MCF 10A (cell line): ENCODE measurements at places on chromosomes 2 and 18.

- no peak for DNase-seq
Measured at GRCh38 chr18:37514953-37515352, 50.6 kb downstream of the CELF4 start.

DNA sequence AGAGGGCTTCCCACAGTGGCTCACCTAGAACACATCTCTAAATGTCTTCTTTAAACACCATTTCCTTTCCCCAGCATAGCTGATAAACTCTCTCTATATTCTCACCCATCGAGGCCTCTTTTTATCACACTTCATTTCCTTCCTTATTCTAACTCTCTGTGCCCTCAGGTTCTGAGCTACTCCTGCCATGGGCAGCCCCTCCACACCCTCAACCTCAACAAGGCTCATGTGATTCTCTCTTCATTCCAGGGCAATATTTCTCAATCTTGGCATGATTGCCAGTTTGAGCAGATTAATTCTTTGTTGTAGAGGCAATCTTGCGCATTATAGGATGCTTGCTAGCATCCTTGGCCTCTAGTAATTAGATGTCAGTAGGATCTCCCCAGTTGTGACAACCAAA is 999.1 kb downstream of the TSN start:
- DNase-seq = no peak

- DNase-seq = no peak
Measured at GRCh38 chr2:11482473-11483035, 16.6 kb upstream of the E2F6 start.

DNA sequence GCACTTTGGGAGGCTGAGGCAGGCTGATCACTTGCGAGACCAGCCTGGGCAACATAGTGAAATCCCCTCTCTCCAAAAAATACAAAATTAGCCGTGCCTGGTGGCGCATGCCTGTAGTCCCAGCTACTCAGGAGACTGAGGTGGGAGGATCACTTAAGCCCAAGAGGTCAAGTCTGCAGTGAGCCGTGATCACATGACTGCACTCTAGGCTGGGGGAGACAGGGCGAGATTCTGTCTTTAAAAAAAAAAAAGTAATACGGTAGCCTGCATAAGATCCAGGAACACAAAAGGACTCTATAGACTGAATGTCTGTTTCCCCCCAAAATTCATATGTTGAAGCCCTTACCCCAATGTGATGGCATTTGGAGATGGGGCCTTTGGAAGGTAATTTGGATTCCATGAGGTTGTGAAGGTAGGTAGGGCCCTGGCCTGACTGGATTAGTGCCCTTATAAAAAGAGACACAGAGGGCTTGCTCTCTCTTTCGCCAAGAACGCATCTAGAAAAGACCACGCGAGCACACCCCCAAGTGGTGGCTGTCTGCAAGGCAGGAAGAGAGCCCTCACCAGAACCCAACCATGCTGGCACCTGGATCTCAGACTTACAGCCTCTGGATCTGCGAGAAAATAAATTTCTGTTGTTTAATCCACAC is 17.0 kb downstream of the MBOAT2 start:
- no peak for DNase-seq

GRCh38 chr2:195543902-195544894 is 112.8 kb upstream of the SLC39A10 start:
- peak; percentile 45 for DNase-seq

- DNase-seq = no peak
Measured at GRCh38 chr2:120919771-120920453, 184.2 kb downstream of the GLI2 start.

GRCh38 chr2:64635976-64636911 is 17.5 kb downstream of the SERTAD2 start:
- DNase-seq = no peak

DNA sequence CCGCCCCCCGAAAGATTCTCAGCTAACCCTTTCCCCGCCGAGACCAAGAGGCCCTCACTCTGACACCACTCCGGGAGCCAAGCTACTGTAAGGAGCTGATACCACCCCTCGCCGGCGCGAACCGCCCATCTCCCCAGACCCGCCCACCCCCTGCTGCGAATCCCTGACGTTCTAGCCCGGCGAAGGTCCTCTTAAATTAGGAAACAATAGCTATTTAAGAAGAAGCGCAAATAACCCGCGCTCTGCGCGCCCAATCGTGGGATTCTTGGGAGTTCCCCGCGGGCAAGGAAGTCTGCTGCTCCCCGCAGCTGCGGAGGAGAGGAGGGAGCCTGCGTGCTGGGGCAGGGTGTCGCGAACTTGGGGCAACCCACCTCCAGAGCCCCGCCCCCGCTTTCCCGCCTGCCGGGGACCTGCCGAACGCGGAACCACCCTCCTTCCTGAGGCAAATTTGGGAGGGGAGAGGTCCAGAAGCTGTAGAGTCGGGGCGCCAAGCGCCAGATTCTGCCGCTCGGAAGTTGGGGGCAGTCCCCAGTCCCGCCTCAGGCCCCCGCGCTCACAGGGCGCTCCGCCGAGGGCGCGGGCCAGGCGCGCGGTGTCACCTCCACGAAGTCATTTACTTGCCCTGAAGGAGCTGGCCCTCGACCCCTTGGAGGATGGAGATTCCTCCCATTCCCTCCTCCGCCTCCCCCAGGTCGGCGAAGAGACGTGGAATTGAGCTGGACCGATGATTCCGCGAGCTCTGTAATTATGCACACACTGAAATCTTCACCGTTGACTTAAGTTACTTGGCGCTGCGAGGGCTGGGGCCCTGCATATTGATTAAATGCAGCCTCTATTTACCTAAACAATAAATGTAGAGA is 8.4 kb upstream of the SP9 start:
- DNase-seq = no peak

- no peak for DNase-seq
Measured at GRCh38 chr2:234747833-234748559, 203.8 kb upstream of the SH3BP4 start.

DNA sequence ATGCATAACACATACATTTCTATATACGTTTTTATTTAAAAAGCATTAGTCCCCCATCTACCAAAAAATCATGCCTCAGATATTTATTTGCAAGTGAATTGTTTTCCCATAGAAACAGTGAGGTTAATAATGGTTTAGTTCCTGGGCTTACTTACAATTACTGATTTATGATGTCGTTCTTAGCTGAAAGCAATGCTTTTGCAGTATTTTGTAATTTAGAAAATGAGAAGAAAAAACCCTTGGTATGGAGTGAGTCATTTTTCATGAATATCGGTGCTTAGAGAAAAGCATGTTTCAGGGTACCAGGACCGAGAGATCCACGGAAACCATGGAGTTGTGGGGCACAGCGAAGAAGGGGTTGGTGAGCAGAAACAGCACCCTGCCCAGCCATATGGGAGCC is 12.0 kb upstream of the CDK15 start:
- no peak for DNase-seq

GRCh38 chr18:53920312-53921075 is 304.0 kb downstream of the MBD2 start:
- no peak for DNase-seq

GRCh38 chr2:204539019-204539385 is 6.3 kb upstream of the PARD3B start:
- DNase-seq = no peak

- no peak for DNase-seq
Measured at GRCh38 chr2:36530983-36531354, 67.0 kb downstream of the FEZ2 start.

- no peak for DNase-seq
Measured at GRCh38 chr18:49273241-49273880, 187.1 kb downstream of the DYM start.

GRCh38 chr2:141554810-141555209 is 576.0 kb downstream of the LRP1B start:
- peak; percentile 50 for DNase-seq

DNA sequence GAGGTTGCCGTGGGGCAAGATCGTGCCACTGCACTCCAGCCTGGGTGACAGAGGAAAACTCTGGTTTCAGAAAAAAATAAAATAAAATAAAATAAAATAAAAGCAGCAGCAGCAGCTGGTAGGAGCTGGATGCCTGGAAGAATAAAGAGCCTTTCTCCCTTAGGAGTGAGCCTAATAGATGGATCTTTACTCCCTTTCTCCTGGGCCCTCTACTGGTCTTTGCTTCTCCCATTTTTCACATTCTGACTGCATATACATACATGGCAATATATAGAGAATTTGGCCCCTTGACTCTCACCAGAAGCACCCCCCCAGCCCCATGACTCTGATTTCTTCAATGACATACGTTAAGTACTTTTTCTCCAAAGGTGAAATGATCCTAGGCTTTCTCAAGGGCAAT is 9.8 kb upstream of the MALT1 start:
- DNase-seq = peak; percentile 27

DNA sequence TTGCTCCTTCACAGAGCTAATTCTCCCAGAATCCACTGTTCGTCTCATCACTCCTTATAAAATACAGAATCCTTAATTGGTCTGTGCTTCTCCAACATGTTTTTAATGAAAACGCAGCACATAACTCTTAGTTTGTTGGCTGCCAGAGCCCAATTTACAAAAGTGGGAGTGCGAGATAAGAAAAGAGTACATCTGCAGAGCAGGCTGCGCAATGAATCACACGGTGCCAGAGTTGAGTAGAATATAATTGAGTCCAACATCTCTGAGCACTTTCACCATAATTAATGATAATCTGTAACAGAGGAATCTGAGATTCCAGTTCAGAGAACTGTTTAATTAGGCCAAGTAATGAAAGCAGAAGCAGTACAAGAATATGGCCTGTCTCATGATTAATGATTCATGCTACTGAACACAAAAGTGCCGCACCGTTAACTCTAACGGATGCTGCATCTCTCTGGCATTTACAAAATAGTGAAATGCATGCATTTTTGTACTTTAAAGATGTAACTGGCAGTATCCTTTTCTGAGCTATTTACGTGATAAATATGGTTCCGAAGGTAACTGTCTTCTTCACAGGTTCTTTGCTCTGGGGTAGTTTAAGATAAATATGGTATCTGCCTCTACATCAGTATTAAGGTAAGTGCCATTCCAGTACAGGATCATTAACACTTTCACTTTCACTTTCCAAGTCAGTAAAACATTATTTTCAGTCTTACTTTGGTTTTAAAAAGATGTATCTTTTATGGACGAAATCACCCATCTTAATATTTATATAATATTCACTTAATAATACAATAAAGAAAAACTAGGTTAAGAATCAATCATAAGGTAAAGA is 785.6 kb downstream of the NR4A2 start:
- no peak for DNase-seq

GRCh38 chr2:155842103-155842502 is 490.4 kb downstream of the NR4A2 start:
- DNase-seq = no peak

GRCh38 chr2:33002863-33003262 is 56.1 kb downstream of the LTBP1 start:
- DNase-seq = no peak

- DNase-seq = no peak
Measured at GRCh38 chr2:149814049-149814448, 226.5 kb upstream of the MMADHC start.

- DNase-seq = peak; percentile 84
Measured at GRCh38 chr2:232592772-232593395, 40.5 kb upstream of the EFHD1 start.

DNA sequence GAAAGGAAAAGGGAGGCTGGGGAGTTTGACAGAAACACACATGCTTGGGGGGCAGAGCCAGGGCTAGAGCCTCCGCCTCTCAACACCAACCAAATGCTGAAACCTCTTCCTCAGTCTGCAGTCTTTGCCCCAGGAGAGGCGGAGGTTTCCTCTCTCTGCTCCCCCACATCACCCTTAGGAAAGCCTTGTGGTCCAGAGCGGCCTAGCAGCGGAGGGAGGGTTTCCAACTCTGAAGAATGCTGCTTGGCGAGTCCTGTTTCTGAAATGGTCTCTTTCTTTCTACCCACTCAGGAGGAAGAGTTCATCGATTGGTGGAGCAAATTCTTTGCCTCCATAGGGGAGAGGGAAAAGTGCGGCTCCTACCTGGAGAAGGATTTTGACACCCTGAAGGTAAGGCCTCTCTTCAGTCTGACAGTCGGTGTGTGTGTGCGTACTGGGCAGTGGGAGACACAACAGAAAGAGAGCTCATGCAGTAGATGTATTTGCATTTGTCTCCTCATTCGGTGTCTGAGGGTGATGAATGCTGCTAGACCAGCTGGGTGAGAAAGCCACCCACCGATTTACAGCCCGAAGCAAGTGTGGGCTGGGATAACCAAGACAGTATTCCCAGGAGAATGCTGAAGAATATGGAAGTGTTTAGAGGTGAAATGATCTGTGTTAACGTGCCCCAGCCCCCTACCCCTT is 190.5 kb downstream of the DYSF start:
- DNase-seq = no peak

- no peak for DNase-seq
Measured at GRCh38 chr18:44681076-44681970, 635 bp downstream of the SETBP1 start.

GRCh38 chr2:37052600-37053332 is 31.4 kb downstream of the HEATR5B start:
- peak; percentile 21 for DNase-seq

- no peak for DNase-seq
Measured at GRCh38 chr2:45300026-45300750, 290.9 kb upstream of the SIX2 start.

DNA sequence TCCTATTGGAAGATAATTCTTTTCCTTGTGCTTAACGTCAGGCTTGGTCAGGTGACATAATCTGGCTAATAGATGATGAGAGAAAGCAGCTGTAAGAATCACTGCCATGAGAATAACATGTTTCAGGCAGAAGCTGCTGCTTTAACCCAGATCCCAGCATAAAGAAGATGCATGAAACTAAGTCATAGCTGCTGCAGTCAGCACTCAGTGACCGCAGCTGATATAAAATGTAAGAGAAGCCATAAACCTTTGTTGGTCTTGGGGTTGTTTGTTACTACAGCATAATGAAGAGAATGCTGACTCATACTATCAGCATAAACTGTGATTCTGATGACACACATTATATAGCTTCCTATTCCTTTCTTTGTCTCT is 274.3 kb upstream of the TRIB2 start:
- DNase-seq = no peak

DNA sequence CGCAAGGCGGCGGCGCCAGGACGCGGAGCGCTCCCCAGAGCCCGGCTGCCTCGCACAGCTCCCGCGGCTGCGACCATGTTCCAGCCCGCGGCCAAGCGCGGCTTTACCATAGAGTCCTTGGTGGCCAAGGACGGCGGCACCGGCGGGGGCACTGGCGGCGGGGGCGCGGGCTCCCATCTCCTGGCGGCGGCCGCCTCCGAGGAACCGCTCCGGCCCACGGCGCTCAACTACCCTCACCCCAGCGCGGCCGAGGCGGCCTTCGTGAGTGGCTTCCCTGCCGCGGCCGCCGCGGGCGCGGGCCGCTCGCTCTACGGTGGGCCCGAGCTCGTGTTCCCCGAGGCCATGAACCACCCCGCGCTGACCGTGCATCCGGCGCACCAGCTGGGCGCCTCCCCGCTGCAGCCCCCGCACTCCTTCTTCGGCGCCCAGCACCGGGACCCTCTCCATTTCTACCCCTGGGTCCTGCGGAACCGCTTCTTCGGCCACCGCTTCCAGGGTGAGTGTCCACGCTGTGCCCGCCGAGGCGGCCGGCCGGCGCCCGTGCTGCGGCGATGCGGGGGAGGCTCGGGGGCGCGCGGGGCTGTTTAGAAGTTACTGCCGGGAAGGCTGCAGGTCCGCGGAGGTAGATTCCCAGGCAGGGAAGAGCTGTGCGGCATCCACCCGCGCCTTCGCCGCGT is 696 bp downstream of the EMX1 start:
- DNase-seq = no peak
